ENCODE measurements at places on chromosomes 4 and X.
A peak's percentile ranks its signal among the peaks of the same experiment; 100 is the strongest.

GRCh38 chr4:37656649-37657048 lies 29.5 kb downstream of the RELL1 start:
- DNase-seq: no peak

GRCh38 chr4:14520171-14520570 lies 482.1 kb upstream of the CPEB2 start:
- DNase-seq: no peak

GRCh38 chrX:68719181-68719903 lies 71.9 kb downstream of the STARD8 start:
- DNase-seq: no peak

GRCh38 chr4:946517-947471 lies 14.5 kb downstream of the TMEM175 start:
- DNase-seq: no peak

DNA sequence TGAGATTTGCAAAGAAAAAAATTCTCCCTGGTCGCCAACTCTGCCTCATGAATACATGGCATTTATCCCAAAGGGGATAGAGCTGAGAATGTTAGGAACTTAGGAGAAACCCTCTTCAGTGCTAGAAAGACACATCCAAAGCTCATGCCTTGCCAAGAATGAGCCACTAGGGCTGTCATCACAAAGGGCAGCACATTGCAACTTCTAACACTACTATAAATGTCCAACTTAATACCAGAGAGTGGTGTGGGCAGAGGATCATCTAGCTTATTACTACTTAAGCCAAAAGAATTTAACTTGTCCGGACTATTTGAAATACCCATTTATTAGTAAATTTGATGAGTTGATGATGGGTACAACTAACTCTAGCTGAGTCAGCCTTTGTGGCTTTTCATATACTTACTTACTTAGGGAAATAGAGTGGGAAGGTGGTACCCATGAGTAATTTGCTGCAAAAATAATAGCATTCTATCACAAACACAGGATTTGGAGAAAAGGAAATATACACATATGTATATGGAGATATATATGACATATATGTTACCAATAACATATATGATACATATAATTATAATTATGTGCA lies 66.3 kb upstream of the GAB1 start:
- DNase-seq: no peak

- DNase-seq: peak; percentile 71
These were observed at the start of gene CDK16 for GRCh38 chrX:47218280-47218919. Gene CDK16 (plus strand): TSS chrX:47218681. CDS start chrX:47223558, 4,877 bp downstream.

DNA sequence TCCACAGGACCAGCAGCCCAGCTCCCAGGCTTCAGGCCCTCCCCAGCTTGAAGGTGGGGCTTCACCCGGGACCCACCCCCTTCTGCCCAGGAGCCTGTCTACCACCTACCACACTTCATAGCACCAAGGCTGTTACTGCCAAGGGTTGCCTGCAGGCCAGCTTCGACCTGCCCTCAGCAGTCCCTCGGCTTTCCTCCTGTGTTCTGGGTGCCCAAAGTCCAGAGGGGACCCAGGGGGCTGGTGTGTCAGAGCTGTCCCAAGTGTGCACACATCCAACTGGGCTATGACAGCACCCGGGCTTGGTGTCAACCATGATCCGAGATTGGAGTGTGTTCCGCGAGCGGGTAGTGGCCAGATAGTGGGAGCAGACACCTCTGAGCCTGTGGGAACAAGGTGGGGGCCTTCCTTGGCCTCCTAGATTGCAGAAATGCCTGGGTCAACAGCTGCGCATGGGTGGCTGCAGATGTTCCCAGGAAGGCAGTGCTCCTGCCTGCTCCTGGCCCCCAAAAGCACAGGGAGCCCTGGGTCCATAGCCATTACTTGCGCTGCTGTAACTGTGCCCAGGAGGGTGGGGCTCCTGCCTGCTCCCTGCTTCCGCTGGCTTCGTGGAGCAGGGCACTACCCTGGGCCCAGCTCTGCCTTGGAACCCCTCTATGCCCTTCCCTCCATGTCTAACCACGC lies 16.8 kb downstream of the SULT1B1 start:
- DNase-seq: no peak

- no peak for DNase-seq
These were observed 733.7 kb upstream of the PABPC4L start for GRCh38 chr4:134935320-134935719.

DNA sequence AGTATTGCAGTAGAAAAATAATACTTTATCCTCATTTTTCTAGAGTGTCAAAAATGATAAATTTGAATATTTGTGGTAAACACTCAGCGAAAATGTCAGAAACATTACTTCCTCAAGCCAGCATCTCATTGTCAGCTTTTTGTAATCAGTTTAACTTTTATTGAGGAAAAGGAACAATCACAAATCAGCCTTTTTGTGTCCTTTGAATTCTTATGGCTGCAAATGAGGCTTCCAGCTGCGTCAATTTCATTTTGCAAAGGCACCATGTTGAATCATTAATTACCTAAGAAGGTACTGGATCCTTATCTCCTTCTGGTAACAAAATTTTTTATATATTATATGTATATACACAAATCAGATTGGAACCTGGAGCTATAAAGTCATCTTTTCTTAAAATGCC lies 442.6 kb upstream of the CPEB2 start:
- DNase-seq: no peak

GRCh38 chr4:189098932-189099696 lies 841.6 kb upstream of the FRG1 start:
- DNase-seq: no peak

DNA sequence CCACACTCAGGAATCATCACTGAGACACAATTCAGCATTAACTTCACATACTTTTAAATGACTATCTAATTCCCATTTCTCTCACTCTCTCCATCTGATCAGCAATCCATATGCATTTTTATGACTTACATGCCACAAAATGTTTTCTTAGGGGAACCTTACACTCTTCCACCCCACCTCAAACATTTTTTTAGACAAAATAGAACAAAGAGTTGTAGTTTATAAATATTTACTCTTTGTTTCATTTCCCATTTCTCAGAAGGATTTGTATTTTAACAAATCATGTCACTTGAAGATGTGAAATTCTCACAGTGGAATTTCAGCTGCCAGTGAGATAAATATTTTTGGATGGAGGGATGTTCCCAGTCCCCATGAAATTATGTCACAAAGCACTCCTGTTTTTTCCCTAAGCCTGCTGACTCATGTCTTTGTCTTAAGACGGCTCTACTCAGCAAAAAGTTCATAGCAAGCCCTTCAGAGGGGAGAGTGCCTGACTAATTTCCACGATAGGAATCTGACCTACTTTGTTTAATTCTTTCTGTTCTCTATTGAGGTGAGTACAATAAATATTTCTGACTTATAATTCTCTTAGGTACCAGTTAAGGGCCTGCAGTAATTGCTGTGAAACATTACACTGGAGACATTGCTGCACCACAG lies 257.7 kb downstream of the THOC2 start:
- DNase-seq: no peak

All from stimulated activated naive CD8-positive, alpha-beta T cell treated with anti-CD3 and anti-CD28 coated beads, Interleukin-15, amount 100 ng/mL, for 72 hours (primary cell).